ENCODE measurements at places on chromosomes 12 and 14. TPM values are rescaled to one million over a fixed set of nuclear protein-coding genes. Genes with fewer than 3 reads are reported as not detected.

MGST1 gene
- 244 TPM for polyA plus RNA-seq

GLI1 gene
- polyA plus RNA-seq, result 0.27 TPM

GRIP1 gene
- polyA plus RNA-seq, result 0.09 TPM

IFI27L1 gene
- 35.7 TPM for polyA plus RNA-seq

PLEKHH1 gene
- polyA plus RNA-seq, result 0.24 TPM

ENDOU gene
- polyA plus RNA-seq, result not detected

NRIP2 gene
- polyA plus RNA-seq, result 0.42 TPM

KCNMB4 gene
- not detected for polyA plus RNA-seq

SERPINA1 gene
- polyA plus RNA-seq, result 0.41 TPM

SERPINA10 gene
- polyA plus RNA-seq, result not detected

IFNG-AS1 gene
- 0.89 TPM for polyA plus RNA-seq

DHH gene
- polyA plus RNA-seq, result not detected

KLRF1 gene
- polyA plus RNA-seq, result not detected

ASCL1 gene
- 34.1 TPM for polyA plus RNA-seq

ZFP36L1 gene
- 106 TPM for polyA plus RNA-seq

MGP gene
- polyA plus RNA-seq, result 0.21 TPM

SRRM4 gene
- polyA plus RNA-seq, result not detected

MEG3 gene
- 0.10 TPM for polyA plus RNA-seq

SAMD15 gene
- 1.1 TPM for polyA plus RNA-seq

IL22 gene
- polyA plus RNA-seq, result not detected

FOXG1 gene
- 0.05 TPM for polyA plus RNA-seq

SLC39A2 gene
- 0.11 TPM for polyA plus RNA-seq

SLCO1C1 gene
- not detected for polyA plus RNA-seq

KCNC2 gene
- polyA plus RNA-seq, result not detected

SPSB2 gene
- polyA plus RNA-seq, result 4.8 TPM

CYP27B1 gene
- polyA plus RNA-seq, result 0.95 TPM

SPTB gene
- not detected for polyA plus RNA-seq

GPRC5A gene
- 2.2 TPM for polyA plus RNA-seq

C14orf132 gene
- 0.12 TPM for polyA plus RNA-seq

CFAP251 gene
- polyA plus RNA-seq, result 0.59 TPM

CCDC91 gene
- polyA plus RNA-seq, result 21.1 TPM

ANG gene
- 1.9 TPM for polyA plus RNA-seq

REM2 gene
- 0.97 TPM for polyA plus RNA-seq

TAS2R31 gene
- polyA plus RNA-seq, result 0.31 TPM
